Smooth muscle cell of the brain vasculature (primary cell): ENCODE measurements at places on chromosomes 1 and 21.

- DNase-seq: no peak
Observed at GRCh38 chr1:55825461-55825860, 610.3 kb upstream of the USP24 start.

GRCh38 chr1:159707472-159708260, 6.7 kb downstream of the CRP start:
- DNase-seq: no peak

GRCh38 chr1:183214021-183214970, 28.2 kb downstream of the LAMC2 start:
- no peak for DNase-seq

DNA sequence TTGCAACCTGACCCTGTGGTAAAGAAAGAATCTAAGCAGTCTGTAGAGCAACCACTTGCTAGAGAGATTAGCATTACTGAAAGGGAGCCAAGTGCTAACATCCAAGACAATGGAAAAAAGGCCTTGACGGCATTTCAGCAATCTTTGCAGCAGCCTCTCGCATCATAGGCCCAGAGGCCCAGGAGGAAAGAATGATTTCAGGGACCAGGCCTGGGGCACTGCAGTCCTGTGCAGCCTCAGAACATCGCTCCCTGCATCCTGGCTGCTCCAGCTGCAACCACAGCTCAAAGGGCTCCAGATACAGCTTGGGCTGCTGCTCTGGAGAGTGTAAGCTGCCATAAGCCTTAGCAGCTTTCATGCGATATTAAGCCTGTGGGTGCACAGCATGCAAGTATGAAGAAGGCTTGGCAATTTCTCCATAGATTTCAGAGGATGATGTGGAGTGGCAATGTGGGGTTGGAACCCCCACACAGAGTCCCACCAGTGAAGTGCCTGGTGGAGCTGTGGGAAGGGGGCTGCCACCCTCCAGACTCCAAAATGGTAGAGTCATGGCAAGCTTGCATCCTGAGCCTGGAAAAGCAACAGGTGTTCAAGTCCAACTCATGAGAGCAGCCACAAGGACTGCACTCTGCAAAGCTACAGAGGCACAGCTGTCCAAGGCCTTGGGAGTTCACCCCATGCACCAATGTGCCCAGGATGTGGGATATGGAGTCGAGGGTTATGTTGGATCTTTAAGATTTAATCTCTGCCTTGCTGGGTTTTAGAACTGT, 110.6 kb upstream of the HMGB4 start:
- no peak for DNase-seq

- no peak for DNase-seq
Observed at GRCh38 chr1:89850844-89851415, 30.1 kb downstream of the LRRC8D start.

- peak; percentile 4 for DNase-seq
Observed at GRCh38 chr1:181033128-181033798, 520 bp upstream of the MR1 start.

GRCh38 chr1:100265562-100265930, 470 bp upstream of the RTCA start:
- DNase-seq: peak; percentile 15

- no peak for DNase-seq
Observed at GRCh38 chr1:12056331-12056841, 6.7 kb upstream of the TNFRSF8 start.

DNA sequence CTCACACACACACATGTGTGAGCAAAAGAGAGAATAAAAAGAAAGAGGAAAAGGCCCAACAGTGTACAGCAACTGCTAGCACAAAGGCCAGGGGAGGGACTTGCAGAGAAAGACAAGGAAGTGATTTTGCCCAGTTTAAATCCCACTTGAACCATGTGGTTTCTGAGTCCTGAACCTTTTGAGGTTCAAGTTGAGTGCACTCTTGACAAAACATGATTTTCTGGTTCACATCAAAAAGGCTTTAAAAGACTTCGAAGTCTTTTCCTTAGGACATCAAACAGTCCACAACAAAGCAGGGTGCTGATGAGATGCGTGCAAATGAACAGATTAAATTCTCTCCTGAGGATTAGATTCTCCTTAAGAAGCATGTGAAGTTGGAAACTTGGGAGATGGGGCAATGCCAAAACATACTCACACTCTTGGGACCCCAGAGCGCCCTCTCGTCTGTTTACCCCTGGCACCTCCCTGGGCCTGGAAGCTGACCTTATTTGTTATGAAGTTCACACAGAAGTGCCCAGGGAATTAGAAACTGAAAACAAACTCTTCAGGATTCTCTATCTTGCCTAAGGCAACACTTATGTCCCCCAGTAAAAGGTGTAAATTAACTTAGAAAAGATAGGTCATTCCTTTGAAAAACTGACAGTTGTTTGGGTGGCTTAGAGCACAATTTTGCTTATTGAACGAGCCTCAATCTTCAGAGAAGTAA, 31.5 kb downstream of the RNF220 start:
- no peak for DNase-seq

DNA sequence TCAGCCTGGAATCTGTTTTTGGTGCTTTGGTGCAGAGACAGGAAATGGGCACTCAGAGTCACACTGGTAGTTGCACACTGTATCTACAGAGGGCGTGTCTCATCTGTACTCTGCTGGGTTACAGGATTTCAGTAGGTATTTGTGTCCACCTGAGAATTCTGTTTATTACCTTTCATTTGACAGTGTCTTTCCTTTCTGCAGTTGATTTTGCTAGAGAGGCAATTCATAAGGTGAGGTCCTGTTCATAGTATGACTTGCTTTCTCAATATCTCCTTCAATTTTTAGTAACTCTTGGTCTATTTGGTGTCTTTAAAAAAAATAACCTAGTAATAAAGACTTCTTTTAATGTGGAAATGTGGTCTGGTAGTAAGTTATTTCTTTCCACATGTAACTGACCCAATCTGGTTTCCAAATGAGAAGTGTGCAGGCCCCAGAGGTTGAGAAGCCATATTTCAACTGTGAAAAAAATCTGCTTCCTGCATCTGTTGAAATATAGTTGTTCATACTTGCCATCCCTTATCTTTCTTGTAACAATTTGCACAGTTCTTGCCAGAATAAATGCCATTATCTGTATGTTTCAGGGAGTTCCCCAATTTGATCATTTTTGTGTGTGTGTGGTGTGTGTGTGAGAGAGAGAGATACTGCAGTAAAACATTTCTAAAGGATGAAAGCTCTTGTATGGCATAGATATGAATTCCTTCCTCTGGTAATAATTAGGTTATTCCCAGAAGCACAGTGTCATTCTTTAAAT, 78.4 kb upstream of the DNAJC6 start:
- DNase-seq: no peak

GRCh38 chr1:116948046-116948445, 38.3 kb downstream of the PTGFRN start:
- DNase-seq: no peak

DNA sequence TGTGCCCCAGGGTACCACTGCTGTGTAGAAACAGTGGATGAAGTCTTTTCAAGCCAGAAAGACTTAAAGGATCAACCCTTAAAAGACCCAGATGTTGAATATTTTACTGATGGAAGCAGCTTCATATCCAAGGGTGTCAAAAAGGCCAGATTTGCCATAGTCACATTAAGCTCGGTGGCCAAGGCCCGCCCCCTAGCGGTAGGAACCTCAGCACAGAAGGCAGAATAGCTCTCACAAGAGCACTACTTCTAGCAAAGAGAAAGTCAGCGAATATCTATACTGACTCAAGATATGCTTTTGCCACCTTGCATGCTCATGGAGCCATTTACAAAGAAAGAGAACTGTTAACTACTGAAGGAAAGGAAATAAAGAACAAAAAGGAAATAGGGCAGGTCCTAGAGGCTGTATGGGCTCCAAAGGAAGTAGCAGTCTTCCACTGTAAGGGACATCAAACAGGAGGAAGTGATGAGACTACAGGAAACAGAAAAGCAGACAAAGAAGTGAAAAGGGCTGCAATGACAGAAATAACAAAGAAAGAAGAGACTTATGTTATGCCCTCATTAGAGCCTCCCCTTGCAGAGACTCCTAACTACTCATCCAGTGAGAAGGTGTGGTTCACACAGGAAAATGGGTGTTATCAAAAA, 90.5 kb downstream of the LIPI start:
- no peak for DNase-seq

DNA sequence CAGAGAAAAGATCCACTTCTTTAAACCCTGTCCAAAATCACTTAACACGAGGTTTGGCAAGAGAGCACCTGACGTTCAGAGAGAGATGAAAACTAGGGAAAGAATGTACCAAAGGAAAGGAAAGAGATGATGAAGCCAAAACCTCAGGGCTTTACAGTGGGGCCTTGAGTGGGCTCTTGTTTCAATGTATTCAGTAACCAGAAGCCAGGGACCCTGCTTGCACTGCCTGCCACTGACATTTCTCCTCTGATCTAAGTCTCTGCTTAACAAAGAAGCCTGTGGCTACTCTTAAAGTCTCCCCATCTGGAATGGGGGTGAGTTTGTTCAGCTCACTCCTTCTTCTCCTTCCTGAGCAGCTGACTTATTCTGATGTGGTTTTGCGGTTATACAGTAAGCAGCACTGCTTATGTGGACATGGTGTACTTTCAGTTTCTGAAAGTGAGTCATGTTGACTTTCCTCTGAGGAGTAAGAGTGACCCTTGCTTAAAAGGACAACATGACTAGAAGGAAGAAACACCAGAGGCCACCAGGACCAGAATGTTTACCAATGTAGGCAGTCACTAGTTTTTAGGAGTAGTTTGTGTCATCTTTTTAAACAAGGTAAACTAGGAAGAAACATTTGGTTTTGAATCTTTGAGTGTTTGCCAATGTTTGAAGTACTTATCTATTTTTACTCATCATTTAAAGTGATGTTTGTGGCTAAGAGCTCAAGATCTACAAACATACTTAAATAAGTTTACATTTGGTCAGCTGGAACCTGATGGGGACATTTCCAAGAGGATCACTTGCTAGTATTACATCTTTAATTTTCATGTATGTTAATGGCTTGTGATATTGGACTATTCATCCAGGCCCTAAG, 87.4 kb downstream of the FASLG start:
- DNase-seq: peak; percentile 91
